ENCODE measurements at places on chromosomes 2 and 18. TPM values are rescaled to one million over a fixed set of nuclear protein-coding genes. Genes with fewer than 3 reads are reported as not detected.

The SLC8A1 gene
- total RNA-seq, result 80.3 TPM

The FAM237A gene
- not detected for total RNA-seq

The ONECUT2 gene
- under 0.01 TPM for total RNA-seq

The PFN4 gene
- total RNA-seq, result 0.44 TPM

The IL1RL1 gene
- total RNA-seq, result 0.33 TPM

The BOLL gene
- not detected for total RNA-seq

The GAREM1 gene
- 3.5 TPM for total RNA-seq

The MARCO gene
- total RNA-seq, result not detected

The C18orf63 gene
- total RNA-seq, result not detected

The ACYP2 gene
- total RNA-seq, result 26.3 TPM

The EMX1 gene
- not detected for total RNA-seq

The FSIP2 gene
- 0.15 TPM for total RNA-seq

The EHD3 gene
- total RNA-seq, result 34.6 TPM

The DYNAP gene
- total RNA-seq, result not detected

The SPP2 gene
- total RNA-seq, result not detected

The CFC1 gene
- not detected for total RNA-seq

The LRP1B gene
- not detected for total RNA-seq

The EDAR gene
- total RNA-seq, result not detected

The TCF23 gene
- not detected for total RNA-seq

The AQP12A gene
- not detected for total RNA-seq

The SIX3 gene
- total RNA-seq, result not detected

The IL1B gene
- total RNA-seq, result 0.15 TPM

The XDH gene
- 1.3 TPM for total RNA-seq

The SLC5A7 gene
- total RNA-seq, result not detected

The CD8B gene
- not detected for total RNA-seq

The TEKT4 gene
- total RNA-seq, result not detected

The SP9 gene
- not detected for total RNA-seq

The KLHL41 gene
- total RNA-seq, result 9.8 TPM

The CXCR1 gene
- not detected for total RNA-seq

The MAP3K20 gene
- total RNA-seq, result 97.6 TPM

The LYPD6 gene
- 0.33 TPM for total RNA-seq

The TLX2 gene
- 0.58 TPM for total RNA-seq

The KRTCAP3 gene
- total RNA-seq, result not detected

The STEAP3 gene
- 25.6 TPM for total RNA-seq

The STAT4 gene
- 1.2 TPM for total RNA-seq

The CCL20 gene
- not detected for total RNA-seq

The D2HGDH gene
- total RNA-seq, result 31.8 TPM

The SPRED2 gene
- 10.3 TPM for total RNA-seq

The SLC39A10 gene
- 77.4 TPM for total RNA-seq

The GAREM2 gene
- 1.3 TPM for total RNA-seq

The LOXHD1 gene
- total RNA-seq, result not detected

The MARS2 gene
- total RNA-seq, result 1.3 TPM

The TEX44 gene
- not detected for total RNA-seq

The ALPP gene
- under 0.01 TPM for total RNA-seq

The EML6 gene
- total RNA-seq, result 0.66 TPM

The PDE1A gene
- 26.5 TPM for total RNA-seq

The CPO gene
- total RNA-seq, result 0.17 TPM

The SUMO1 gene
- 103 TPM for total RNA-seq

The PRKAG3 gene
- 0.50 TPM for total RNA-seq

The ARHGEF33 gene
- total RNA-seq, result 0.29 TPM

The PRSS56 gene
- total RNA-seq, result not detected

The NR4A2 gene
- 0.33 TPM for total RNA-seq

The HOXD4 gene
- not detected for total RNA-seq

The SLC9A4 gene
- not detected for total RNA-seq

The ETAA1 gene
- total RNA-seq, result 11.6 TPM

The PDIA6 gene
- 549 TPM for total RNA-seq

The AOX1 gene
- 38.1 TPM for total RNA-seq

The IL36RN gene
- not detected for total RNA-seq

The CERKL gene
- 0.15 TPM for total RNA-seq
